Immature natural killer cell (primary cell): ENCODE measurements at places on chromosomes 16 and 17. TPM values are rescaled to one million over a fixed set of nuclear protein-coding genes. Genes with fewer than 3 reads are reported as not detected.

GRCh38 chr17:58311429-58311894 lies 17.1 kb downstream of the TSPOAP1 start:
- H3K27me3 ChIP-seq = no peaks in the 10 kb centered on the region
- H3K27ac ChIP-seq = no peak overlapping the region
- H3K4me3 ChIP-seq = no peak overlapping the region
- H3K4me1 ChIP-seq = peaks cover 4% of the 10 kb centered on the region
- no peak for DNase-seq

GRCh38 chr17:44848961-44849489 lies 1.3 kb downstream of the HIGD1B start:
- peaks cover 29% of the 10 kb centered on the region for H3K36me3 ChIP-seq
- H3K4me1 ChIP-seq = no peaks in the 10 kb centered on the region
- H3K27me3 ChIP-seq = no peaks in the 10 kb centered on the region
- no peak overlapping the region for H3K4me3 ChIP-seq
- H3K27ac ChIP-seq = no peak overlapping the region
- DNase-seq = no peak

GRCh38 chr16:26212599-26212998 lies 520.8 kb downstream of the HS3ST4 start:
- no peaks in the 10 kb centered on the region for H3K36me3 ChIP-seq
- no peak for DNase-seq
- H3K27me3 ChIP-seq = peaks cover 2% of the 10 kb centered on the region

GRCh38 chr16:2033057-2033908 lies 6.6 kb downstream of the NHERF2 start:
- H3K4me1 ChIP-seq = no peaks in the 10 kb centered on the region
- H3K27ac ChIP-seq = no peak overlapping the region
- no peak overlapping the region for H3K4me3 ChIP-seq
- DNase-seq = no peak
- H3K27me3 ChIP-seq = no peaks in the 10 kb centered on the region
- H3K36me3 ChIP-seq = no peaks in the 10 kb centered on the region

DNA sequence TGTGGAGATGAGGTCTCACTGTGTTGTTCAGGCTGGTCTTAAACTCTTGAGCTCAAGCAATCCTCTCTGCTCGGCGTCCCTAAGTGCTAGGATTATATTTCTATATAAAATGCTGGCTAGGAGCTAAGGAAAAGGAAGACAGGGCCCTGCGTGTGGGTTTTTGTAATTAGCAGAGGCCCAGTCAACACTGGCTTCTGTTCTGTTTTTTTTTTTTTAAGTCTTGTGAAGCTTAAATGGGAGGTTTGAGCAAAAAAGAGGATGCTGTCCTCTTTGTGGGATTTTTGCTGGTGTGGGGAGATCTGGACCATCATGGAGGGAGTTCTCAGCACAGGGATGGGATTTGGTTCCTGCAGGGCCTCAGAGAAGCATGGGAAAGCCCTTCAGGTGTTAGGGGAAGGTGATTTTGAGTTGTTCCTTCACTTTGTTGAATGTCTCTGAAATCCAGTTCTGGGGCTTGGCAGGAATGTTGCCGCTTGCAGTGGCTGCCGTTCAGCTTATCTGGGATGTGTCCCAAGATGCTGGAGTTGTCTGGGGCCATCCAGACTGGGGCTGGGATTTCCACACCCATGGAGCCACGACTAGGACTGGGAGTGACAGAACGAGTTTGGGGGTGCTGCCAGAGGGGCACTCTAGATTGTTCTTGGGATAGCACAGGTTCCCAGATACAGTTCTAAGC lies 4.2 kb downstream of the PYCARD start:
- peaks cover 65% of the 10 kb centered on the region for H3K4me1 ChIP-seq
- H3K27ac ChIP-seq = peak overlapping the region; percentile 83
- no peak for DNase-seq
- H3K36me3 ChIP-seq = peaks cover 2% of the 10 kb centered on the region
- H3K4me3 ChIP-seq = no peak overlapping the region

GRCh38 chr17:671076-671762 lies 43.4 kb downstream of the VPS53 start:
- peaks cover 5% of the 10 kb centered on the region for H3K36me3 ChIP-seq
- no peak overlapping the region for H3K27ac ChIP-seq
- no peak for DNase-seq
- no peaks in the 10 kb centered on the region for H3K4me1 ChIP-seq
- H3K27me3 ChIP-seq = no peaks in the 10 kb centered on the region

DNA sequence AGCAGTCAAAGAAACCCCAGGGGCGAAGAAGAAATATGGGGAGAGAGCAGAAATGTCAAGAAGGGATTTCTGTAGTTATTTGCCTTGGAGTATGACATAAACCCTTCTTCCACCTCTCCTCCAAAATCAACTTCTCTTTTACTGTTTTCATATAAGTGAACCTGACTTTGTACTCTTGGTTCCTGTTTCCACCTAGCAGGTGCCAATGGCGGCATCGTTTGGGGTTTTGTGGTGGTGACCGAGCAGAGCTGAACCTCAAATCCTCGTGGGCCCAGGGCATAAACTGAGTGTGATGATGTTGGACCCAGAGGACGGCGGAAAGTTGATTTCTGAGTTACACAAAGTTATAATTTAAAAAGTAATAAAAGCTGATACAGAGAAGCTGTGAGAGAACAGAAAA lies 39.6 kb upstream of the PSMD7 start:
- H3K36me3 ChIP-seq = no peaks in the 10 kb centered on the region
- no peak overlapping the region for H3K4me3 ChIP-seq
- peaks cover 4% of the 10 kb centered on the region for H3K27me3 ChIP-seq
- no peak for DNase-seq
- no peaks in the 10 kb centered on the region for H3K4me1 ChIP-seq
- H3K27ac ChIP-seq = no peak overlapping the region

DNA sequence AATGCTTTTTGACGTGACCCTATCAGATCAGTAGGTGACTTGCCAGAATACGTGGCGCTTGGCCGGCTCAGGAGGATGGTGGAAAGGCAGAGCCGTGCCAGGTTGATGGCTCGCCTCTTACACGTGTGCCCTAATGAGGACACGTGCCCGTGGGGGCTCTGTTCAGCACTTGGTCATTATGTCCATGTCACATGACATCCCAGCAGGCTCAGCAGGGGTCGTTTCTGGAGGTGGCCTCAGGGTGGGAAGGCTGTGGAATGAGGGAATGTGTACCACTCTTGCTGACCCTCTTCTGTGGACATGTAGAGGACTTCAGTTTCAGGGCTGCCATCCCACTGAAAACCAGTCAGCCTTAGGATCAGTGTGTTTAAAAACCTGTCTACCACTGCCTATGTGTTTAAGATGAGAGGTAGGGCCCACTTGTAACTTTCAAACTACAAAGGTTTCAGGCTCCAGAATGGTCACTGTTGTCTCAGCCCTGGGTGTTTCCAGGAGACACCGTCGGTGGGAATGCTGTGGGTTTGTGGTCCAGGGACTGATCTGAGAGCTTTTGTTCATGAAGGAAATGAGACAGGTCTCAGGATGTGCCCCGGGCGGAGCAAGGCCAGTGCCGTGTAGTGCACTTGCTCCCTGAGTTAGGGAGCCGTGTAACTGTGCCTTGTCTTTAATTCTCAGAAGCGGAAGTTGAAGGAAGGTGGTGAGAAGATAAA lies 12.1 kb downstream of the UBN1 start:
- peaks cover 63% of the 10 kb centered on the region for H3K36me3 ChIP-seq
- H3K4me1 ChIP-seq = peaks cover 6% of the 10 kb centered on the region
- H3K4me3 ChIP-seq = no peak overlapping the region
- peaks cover 5% of the 10 kb centered on the region for H3K27me3 ChIP-seq

DNA sequence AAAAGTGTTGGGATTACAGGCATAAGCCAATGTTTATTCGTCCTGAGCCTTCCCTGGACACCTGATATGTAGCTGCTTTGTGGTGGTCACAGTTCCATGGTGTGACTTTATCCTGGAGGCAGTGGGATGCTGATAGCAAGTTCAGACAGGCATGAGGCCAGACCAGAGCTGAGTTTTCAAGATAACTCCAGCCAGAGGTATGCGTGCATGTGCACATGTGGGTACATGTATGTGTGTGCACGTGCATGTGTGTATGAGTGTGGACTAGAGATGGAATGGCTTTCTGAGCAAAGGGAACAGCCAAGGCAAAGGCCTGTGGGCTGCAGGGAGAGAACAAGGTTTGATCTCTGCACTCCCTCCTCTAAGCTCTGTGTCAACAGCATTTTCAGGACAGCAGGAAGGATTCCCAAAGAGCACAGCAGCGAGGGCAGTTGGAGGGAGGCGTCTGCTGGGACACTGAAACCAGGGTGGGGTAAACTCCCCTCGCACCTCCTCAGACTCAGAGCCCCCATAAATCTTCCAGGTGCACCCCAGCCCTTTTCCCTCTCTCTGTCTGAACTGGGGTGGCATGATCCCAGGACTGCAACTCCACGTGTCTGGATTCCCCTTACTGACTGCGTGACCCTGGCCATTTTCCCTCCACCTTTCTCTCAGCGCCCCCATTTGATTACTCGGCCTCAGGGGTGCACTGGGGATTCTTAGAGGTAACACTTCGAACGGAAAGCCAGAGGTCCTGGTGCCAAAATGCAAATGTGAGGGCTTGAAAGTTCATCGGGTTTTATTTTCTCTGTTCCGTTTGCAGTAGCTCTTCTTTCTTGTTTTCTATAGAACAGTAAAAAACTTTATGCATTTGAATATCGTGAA lies 15.3 kb downstream of the NLRC5 start:
- H3K4me1 ChIP-seq = peaks cover 95% of the 10 kb centered on the region
- peaks cover 4% of the 10 kb centered on the region for H3K27me3 ChIP-seq
- peak overlapping the region; percentile 87 for H3K27ac ChIP-seq
- peak overlapping the region; percentile 44 for H3K4me3 ChIP-seq
- no peak for DNase-seq

GRCh38 chr17:7081341-7082062 lies 1.5 kb upstream of the CLEC10A start:
- DNase-seq = peak; percentile 78
- peaks cover 9% of the 10 kb centered on the region for H3K27me3 ChIP-seq
- H3K4me3 ChIP-seq = peak overlapping the region; percentile 75
- H3K4me1 ChIP-seq = peaks cover 47% of the 10 kb centered on the region

- peak overlapping the region; percentile 48 for H3K4me3 ChIP-seq
- H3K36me3 ChIP-seq = no peaks in the 10 kb centered on the region
- peak; percentile 60 for DNase-seq
- H3K4me1 ChIP-seq = peaks cover 48% of the 10 kb centered on the region
Measured at GRCh38 chr16:85642762-85643358, 29.7 kb downstream of the GSE1 start.

DNA sequence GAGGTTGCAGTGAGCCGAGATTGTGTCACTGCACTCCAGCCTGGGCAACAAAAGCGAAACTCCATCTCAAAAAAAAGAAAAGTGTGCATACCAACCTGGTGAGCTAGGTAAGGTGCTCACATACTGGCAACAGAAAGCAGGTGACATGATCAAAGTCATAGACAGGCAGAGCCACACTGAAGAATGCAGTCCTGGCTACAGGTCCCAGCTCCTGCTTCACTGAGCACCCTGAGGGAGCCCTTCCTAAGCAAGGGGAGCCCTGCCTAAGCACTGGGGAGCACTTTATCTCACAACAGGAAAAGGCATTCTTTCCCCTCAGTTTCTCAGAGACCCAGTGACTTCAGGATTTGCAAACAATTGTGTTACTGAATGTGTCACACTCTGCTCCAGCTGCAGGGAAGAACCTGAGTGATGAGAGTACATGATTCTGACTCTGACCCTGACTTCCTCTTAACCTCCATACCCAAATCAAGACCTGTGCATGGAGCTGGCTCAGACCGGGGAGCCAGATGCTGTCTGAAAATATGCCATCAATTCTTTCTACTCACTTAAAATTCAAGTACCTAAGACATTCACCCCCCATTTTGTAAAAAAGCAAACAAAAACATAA lies 40.5 kb downstream of the ANKRD11 start:
- no peak overlapping the region for H3K27ac ChIP-seq
- H3K27me3 ChIP-seq = peaks cover 10% of the 10 kb centered on the region
- peaks cover 97% of the 10 kb centered on the region for H3K4me1 ChIP-seq
- H3K4me3 ChIP-seq = peak overlapping the region; percentile 21
- no peaks in the 10 kb centered on the region for H3K36me3 ChIP-seq
- no peak for DNase-seq

DNA sequence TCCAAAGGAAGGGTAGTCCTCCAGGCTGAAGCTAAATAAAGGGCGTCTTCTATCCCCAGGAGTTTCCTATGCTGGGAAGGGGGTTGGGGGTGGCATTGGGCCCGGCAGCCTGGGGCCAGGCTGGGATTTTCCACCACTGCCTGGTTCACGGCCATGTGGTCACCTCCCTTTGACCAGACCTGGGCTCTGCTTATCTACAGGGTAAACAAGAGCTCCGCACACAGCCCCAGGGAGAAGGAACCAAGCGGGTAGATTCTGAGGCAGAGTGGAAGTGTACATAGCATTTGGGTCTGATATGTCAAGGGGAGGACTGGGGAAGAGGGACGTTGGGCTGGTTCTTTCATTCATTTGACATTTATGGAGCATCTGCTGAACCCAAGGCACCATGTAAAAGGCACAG lies 27.2 kb upstream of the TMEM220 start:
- no peak overlapping the region for H3K4me3 ChIP-seq
- no peaks in the 10 kb centered on the region for H3K4me1 ChIP-seq
- H3K27me3 ChIP-seq = peaks cover 5% of the 10 kb centered on the region
- DNase-seq = no peak

GRCh38 chr17:19410875-19411620 lies at the start of gene RNF112:
Gene RNF112 (plus strand): TSS chr17:19411232. CDS start chr17:19411409, 177 bp downstream.
- no peaks in the 10 kb centered on the region for H3K27me3 ChIP-seq
- DNase-seq = no peak
- no peaks in the 10 kb centered on the region for H3K4me1 ChIP-seq
- H3K36me3 ChIP-seq = no peaks in the 10 kb centered on the region

The KRT33A gene
- polyA plus RNA-seq = not detected

The SCGB1C2 gene
- polyA plus RNA-seq = not detected

The OTOA gene
- polyA plus RNA-seq = not detected

The SLC4A1 gene
- polyA plus RNA-seq = not detected

The GNGT2 gene
- 131 TPM for polyA plus RNA-seq

The GCSH gene
- polyA plus RNA-seq = 8.3 TPM

The KRTAP16-1 gene
- polyA plus RNA-seq = not detected

The HOXB6 gene
- not detected for polyA plus RNA-seq

The DNASE1L2 gene
- not detected for polyA plus RNA-seq

The KRTAP2-2 gene
- polyA plus RNA-seq = not detected
